Nucleus accumbens (tissue), 56 donors: ENCODE measurements at places on chromosomes 7 and 10.
A peak's percentile ranks its signal among the peaks of the same experiment; 100 is the strongest.

GRCh38 chr7:29854257-29854938 is 48.1 kb downstream of the WIPF3 start:
- no peak for DNase-seq

GRCh38 chr7:139648391-139648861 is 124.9 kb downstream of the CLEC2L start:
- DNase-seq: peak; percentile 22

- DNase-seq: no peak
These were observed 101.5 kb downstream of the ZNF92 start for GRCh38 chr7:65475040-65475726.

GRCh38 chr7:55573234-55573900 is 1.1 kb upstream of the VOPP1 start:
- DNase-seq: no peak

DNA sequence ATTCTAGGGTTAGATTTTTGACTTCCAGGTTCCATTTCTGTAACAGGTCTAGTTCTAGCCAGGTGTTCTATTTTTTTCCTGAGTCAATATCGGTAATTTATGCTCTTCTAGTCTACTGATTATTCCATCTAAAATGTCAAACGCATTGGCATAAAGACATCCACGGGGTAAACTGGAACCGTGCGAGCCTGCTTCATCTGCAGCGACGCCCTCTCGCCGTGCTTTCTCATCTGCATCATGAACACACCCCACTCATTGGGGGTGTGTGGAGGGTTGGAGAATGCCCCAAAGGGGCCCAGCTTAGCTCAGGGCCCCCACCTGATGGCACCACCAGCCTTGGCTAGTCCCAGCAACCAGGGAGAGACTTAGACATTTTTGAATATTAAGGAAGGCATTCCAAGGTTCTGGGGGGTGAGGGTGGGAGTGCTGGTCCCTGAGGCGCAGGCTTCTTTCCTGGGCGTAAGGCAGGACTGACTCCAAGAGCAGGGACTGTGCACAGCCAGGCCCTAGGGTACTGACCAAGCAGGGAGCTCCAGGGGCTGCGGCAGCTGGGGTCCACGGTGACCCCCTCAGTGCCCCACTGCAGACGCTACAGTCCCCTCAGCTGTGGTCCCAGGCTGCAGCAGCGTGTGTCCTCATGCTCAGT is 12.9 kb upstream of the CRYGN start:
- DNase-seq: no peak
